ENCODE measurements at places on chromosomes 5 and 9.

DNA sequence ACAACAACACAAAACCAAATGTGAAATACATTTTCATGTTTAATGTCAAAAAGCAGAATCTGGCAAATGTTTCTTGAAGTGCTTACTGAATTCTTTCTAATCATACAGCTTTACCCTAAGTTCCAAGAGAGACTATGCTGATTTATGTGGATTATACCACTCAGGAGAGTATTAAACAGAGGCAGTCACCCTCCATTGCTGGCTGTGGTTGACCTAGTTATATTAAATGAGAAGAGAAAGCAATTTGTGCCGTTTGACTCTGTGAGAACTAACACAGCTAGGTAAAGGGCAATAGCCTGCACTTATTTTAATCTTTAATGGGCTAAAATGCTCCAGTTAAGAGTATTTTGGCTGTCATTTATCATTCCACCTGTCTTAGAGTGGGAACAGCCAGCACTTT is 62.6 kb downstream of the ELL2 start:
- no peak for DNase-seq

- no peak for DNase-seq
Observed at GRCh38 chr9:127972236-127972871, 8.4 kb downstream of the EEIG1 start.

DNA sequence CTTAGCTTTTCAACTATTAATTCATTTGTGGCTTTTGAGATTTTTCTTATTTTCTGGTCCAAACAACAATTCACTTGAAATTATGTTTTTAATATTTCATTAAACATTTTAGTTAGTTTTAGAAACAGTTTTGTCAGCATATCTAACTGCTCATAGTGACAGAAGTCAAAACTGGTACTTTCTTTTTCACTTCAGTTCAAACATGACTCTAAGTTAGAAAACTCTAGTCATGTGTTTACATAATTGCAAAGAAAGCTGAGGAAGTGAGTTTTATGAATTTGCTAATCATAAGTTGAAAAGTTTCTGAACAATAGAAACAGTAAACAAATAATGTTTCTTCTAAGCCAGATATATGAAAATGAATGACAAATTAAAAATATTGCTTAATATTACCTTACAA is 1931.0 kb downstream of the EFNA5 start:
- no peak for DNase-seq

GRCh38 chr5:101897914-101898313 is 398.2 kb downstream of the SLCO4C1 start:
- DNase-seq = no peak

GRCh38 chr9:120454467-120454866 is 125.5 kb downstream of the CDK5RAP2 start:
- no peak for DNase-seq

GRCh38 chr5:163445345-163445744 is 8.0 kb downstream of the CCNG1 start:
- DNase-seq = no peak

- DNase-seq = no peak
Observed at GRCh38 chr5:168156170-168156569, 135.3 kb upstream of the WWC1 start.

- no peak for DNase-seq
Observed at GRCh38 chr5:65073250-65073661, 304.5 kb downstream of the CWC27 start.

DNA sequence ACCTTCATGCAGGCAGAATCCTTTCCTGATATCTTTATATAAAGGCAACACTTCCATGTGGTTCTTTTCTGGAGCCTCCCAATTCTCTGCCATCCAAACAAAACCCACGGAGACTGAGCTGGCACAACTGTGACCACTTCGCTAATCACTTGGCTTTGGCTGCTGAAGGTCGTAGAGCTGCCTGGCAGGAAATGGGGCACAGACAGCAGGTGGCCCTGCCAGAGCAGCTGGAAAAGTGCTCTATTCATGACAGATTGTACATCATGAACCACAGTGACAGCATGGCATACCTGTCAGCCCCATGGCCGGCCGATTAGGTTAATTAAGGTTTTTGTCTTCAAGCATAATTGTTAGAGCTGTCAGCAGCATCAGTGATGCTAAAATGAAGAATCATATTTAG is 141.9 kb upstream of the ANKRD55 start:
- DNase-seq = no peak

GRCh38 chr9:88266416-88266815 is 121.8 kb upstream of the SPIN1 start:
- DNase-seq = no peak

- DNase-seq = no peak
Observed at GRCh38 chr9:132185073-132186009, 23.5 kb downstream of the NTNG2 start.

- no peak for DNase-seq
Observed at GRCh38 chr5:120134944-120135343, 329.2 kb upstream of the PRR16 start.

DNA sequence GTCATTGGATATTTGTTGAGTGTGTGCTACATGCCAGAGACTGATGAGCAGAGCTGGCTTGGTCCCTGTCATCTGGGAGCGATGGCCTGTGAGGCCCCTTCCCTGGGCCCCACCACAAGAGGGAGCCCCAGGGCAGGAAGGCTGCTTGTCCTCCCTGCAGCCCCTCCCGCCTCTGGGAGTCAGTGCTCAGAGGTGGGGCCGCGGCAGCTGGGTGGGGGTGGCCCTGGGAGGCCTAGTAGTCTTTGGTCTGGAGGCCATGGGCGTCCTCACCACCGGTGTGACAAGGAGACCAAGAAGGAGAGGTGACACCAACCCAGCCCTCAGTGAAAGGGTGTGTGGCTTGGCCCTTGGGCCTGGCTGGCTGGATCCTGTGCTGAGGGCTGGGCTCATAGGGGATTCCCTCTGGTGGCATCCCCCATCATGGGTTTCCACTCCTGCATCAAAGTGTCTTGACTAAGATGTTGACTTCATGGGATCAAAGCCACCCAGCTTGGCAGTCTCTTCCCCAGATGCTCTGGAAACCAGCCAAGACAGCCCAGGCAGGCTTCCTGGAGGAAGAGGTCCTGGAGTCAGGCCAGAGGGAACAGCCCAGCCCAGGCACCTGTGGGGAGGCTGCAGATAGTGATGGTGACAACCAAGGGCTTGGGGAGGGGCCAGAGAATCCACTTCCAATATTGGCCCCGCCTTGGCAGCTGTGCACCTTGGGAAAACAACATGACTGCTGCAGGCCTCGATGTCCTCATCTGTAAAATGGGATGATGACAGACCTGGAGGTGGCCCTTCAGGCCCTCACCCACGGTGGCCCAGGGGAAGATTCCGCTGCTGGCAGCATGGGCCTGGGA is 166.7 kb downstream of the GAPVD1 start:
- DNase-seq = no peak

DNA sequence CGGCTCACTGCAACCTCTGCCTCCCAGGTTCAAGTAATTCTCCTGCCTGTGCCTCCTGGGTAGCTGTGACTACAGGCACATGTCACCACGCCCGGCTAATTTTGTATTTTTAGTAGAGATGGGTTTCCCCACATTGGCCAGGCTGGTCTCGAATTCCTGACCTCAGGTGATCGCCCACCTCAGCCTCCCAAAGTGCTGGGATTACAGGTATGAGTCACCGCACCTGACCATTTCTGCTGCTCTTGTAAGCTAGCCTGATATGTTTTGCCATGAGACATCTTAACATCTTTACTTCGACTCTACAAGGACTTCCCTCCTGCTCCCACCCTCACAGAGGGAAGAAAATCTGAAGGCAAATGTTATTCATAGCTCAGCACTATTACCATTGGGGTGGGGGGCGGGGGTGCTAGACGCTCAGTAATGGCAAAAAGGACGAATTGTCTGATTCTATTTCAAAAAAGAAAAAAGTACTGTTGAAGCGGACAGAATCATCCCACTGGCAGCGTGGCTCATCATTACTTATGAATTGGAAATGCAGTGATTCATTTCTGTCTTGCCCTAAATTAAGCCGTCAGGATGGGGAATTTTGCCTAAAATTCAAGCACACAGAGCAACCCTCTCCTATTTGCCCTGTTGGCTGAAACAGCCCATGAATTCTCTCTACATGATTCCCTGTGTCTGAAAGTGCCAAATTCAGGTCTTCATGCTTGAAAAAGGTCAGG is 46.4 kb upstream of the WWC1 start:
- no peak for DNase-seq

DNA sequence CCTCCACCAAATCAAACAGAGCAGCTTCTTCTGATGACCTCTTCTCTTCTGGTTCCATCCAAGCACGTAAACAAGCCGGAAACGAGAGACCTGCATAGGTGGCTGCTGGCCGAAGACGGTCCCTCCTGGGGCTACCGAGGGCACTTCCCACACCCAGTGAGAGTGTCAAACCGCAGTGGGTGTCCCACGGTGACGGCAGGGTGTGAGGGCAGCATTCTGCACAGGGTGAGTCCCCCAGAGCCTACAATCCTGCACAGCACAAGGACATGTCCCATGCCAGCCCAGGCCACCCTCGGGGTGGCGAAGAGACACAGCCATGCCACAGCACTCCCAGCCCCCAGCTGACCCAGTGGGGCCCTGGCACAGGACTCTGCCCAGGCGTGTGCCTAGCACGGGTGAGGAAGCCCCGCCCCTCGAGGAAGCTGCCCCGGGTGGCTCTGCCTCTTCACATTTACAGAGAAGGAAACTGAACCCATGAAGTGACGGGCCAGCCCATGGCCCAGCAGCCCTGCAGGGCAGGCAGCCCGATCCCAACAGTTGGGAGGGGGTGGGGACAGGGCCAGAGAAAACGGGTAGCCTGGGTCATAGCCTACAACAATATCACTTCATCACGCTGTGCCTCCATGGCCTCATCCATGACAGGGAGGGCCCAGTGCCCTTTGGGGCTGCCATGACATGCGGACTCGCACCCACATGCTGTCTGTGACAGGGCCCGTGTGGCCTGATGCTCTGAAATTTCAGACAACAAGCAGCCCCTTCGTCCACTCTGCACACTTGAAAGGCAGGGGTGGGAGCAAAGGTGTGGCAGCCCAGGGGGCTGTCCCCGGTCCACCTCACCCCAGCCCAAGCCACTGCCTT is 43.2 kb downstream of the SEMA4D start:
- no peak for DNase-seq

- DNase-seq = no peak
Observed at GRCh38 chr9:91246846-91247245, 114.9 kb downstream of the AUH start.

GRCh38 chr5:151067632-151068432 is 13.0 kb downstream of the TNIP1 start:
- DNase-seq = no peak

DNA sequence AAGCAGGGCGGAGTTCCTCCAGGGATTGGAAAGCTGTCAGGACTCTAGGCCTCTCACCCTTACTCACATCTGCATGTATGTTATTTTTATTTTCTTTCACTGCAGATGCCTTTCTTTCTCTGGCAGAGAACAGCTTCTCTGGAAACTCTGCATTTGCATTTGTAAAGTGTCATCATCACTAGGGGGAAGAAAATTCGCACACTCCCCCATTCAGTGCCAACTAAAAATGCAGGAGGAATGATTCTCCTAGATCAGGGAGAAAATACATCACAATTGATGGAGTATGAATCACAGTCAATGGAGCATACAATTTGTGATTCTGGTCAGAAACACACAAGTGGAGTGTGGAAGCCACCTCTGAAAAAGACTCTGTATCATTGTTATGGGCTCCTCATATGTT is 351.4 kb upstream of the FTMT start:
- no peak for DNase-seq

GRCh38 chr9:124880501-124880900 is 18.6 kb downstream of the ARPC5L start:
- no peak for DNase-seq

- DNase-seq = no peak
Observed at GRCh38 chr9:37787059-37787458, 2.2 kb upstream of the EXOSC3 start.

DNA sequence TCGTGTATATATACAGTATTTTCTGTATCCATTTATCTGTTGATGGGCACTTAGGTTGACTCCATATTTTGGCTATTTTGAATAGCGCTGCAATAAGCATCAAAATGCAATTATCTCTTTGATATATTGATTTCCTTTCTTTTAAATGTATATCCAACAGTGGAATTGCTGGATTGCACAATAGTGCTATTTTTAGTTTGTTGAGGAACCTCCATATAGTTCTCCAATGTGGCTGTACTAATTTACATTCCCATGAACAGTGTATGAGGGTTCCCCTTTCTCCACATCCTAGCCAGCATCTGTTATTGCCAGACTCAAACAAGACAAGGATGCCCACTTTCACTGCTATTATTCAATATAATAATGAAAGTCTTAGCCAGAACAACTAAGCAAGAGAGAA is 9.1 kb upstream of the CTXN3 start:
- no peak for DNase-seq

DNA sequence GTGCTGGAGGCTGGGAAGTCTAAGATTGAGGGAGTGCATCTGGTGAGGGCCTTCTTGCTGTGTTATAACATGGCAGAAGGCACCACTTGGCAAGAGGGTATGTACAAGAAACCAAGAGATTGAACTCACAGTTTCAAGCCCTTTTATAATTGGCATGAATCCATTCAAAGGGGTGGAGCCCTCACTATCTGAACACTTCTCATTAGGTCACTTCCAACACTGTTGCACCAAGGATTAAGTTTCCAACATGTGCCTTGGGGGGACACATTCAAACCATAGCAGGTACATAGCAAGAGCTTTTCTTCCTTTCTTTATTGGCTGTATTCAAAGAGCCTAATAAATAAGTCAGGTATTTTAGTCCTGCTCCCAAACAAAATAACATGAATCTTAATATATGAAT is 62.7 kb downstream of the PRELID2 start:
- DNase-seq = no peak

DNA sequence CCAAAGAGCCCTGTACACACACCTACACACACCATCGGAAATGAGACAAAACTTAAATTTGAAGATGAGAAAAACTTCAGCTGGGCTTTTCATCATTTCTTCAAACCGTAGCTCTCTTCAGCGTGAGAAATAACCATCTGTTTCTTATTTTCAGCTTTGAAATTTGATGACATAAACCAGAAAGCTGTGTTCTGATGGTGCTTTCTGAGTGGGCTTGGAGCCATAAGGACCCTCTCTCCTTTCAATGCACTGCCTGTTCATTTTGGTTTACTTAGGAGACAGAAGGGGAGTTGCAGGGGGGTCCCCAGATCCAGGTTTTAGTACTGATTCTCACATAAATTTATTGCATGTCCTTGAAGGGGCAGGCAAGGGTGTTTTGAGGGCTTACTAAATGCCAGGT is 9.5 kb downstream of the FBXO10 start:
- DNase-seq = no peak

GRCh38 chr5:40960037-40960436 is 50.7 kb downstream of the C7 start:
- no peak for DNase-seq

DNA sequence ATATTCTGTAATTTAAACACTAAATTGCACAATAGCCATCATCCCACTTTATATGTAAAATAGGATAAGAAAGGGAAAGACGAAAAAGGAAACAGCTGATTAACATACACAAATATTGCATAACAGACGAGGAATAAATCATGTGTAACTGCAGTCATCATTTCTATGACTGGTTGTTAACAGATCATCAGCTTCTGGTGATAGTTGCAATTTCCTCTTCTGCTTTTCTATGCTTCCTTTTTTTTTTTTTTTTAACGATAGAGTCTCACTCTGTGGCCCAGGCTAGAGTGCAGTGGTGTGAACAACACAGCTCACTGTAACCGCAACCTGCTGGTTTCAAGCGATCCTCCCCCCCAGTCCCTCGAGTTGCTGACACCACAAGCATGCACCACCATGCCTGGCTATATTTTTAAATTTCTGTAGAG is 22.5 kb upstream of the JAKMIP2 start:
- DNase-seq = peak; percentile 36
